Right kidney (tissue), 9 donors: ENCODE measurements at places on chromosomes 16 and 17.

DNA sequence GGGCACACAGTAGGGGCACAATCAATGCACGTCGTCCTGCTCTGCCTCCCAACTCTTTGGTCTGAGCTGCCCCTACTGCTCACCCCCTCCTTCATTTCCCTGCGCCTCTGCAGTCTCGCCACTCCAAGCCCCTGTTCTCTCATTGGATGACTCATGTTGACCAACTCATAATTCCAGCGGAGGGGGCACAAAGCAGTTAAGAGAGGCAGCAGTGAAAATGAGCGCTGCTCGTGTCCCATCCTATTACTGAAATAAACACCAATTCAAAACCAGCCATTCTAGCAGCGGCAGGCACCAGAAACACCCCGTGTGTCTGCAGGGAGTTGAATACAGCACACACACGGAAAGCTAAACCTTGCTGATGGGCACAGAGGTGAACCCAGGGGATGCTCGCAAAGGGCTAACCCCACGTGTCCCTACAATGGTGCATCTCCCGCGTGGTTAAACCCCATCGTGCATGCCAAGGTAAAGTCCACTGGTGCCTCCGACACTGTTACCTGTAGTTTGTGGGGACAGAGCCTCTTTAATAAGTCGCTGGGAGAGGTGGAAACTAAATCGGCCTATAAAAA, 310.4 kb downstream of the XYLT1 start:
- no peak for DNase-seq

GRCh38 chr17:15384142-15384787, 42.9 kb upstream of the TEKT3 start:
- DNase-seq = no peak

DNA sequence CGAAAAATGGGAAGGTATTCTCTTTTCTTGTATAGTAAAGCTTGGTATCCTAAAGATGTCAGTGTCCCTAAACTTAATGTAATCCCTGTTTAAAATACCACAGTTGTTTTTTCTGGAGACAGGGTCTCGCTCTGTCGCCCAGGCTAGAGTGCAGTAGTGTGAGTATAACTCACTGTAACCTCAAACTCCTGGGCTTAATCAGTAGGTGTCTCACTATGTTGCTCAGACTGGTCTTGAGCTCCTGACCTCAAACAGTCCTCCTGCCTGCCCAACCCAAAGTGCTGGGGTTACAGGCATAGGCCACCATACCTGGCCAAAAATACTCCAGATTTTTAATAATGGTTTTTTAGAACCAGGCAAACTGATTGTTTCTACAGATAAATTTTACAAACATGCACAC, 8.2 kb downstream of the DCAF7 start:
- DNase-seq = no peak

DNA sequence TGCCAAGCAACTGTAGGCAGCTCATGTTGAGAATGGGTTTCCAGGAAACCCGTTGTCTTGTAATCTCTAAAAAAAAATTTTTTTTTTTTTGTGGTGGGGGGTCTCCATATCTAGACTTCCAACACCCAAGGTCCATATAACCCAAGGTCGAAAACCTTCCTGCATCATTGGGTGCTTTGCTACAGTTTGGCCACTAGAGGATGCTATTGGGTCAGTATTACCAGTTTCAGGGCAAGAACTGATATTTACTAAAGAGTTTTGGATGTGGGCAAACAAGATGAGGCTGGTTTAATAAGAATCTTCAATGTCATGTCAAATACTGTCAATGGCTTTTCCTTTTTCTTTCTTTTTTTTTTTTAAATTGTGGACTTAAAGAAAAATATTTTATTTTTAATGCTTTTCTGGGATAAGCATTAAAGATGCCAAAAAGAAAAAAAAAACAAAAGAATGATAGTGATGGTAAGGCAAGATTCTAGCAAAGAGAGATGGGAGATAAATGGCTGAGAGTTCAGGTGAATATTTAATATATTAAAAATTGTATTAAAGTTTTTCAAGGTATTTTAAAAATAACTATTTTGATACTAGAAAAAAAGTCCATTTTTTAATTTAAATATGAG, 62.2 kb downstream of the DHRS7C start:
- peak; percentile 40 for DNase-seq

- peak; percentile 75 for DNase-seq
These were observed 11.0 kb upstream of the DPEP1 start for GRCh38 chr16:89602273-89602951.

- no peak for DNase-seq
These were observed 150.4 kb upstream of the CIBAR2 start for GRCh38 chr16:85262558-85263238.

GRCh38 chr17:45997624-45998023, 1.4 kb upstream of the STH start:
- DNase-seq = no peak

DNA sequence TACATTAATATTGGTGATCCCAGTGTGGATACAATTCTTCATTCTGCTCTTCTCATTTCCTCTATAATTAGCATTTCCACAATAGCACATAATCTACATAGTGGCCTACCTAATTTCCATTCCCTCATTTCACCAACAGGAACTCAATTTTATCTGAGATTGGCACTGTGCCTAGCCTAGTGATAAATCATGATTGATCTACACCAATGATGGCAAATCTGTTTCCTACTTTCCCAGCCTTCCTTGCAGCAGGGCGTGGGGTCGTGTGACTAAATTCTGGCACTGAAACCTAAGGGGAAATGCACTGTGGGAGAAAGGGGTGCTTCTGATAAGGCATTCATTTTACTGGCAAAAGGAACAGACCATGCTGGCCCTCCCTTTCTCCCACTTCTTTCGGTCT, 66.6 kb upstream of the TOM1L1 start:
- no peak for DNase-seq

GRCh38 chr17:5902181-5903140, 167.7 kb upstream of the WSCD1 start:
- no peak for DNase-seq

GRCh38 chr16:88570691-88571092, 489 bp downstream of the ZC3H18 start:
- no peak for DNase-seq

DNA sequence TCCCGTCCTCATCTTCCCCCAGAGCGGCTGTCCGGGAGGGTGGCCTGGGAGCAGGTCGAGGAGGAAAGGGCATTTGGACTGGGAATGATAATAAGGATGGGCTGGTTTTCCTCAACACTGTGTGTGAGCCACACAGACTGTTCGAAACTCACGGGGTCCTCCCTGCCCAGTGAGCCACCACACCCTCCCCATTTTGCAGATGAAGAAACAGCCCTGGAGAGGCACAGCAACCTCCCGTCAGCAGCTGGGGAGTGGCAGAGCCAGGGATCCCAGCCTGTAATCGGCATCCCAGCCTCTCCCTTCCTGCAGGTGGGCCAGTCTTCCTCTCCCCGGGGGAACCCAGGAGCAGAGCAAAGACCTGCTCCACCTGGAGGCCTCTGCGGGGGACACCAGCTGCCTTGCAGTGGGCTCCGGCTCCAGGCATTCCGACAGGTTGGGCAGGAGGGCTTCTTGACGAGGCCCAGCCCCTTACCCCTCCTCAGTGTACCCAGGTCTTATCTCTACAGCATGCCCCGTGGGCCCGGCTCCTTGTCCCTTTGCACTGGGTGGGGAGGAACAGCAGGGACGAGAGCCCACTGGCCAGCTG, 23.8 kb downstream of the ENGASE start:
- DNase-seq = no peak

GRCh38 chr17:73933164-73933766, 270.2 kb upstream of the RPL38 start:
- DNase-seq = no peak

DNA sequence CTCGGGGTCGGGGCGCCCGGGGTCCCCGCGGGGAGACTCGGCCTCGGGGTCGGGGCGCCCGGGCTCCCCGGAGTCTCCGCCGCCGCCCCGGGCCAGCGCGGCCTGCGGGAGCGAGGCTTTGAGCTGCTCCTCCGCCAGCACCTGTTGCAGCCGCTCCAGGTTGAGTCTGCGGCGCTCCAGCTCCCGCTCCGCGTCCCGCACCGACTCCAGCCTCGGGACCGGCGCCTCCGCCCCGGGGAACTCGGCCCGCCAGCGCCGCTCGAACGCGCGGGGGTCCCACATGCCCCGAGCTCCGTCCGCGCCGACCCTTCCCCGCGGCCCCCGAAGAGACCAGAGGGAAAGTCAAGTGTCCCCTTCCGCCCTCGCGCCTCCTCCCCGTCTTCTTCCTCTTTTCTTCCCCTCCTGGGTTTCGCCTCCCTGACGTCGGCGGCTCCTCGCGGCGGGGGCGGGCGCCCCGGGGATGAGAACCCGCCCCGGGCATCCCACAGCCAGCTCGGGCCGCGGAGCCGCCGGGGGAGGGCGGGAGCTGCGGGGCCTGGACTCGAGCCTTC, 40.8 kb upstream of the BHLHA9 start:
- DNase-seq = peak; percentile 79

DNA sequence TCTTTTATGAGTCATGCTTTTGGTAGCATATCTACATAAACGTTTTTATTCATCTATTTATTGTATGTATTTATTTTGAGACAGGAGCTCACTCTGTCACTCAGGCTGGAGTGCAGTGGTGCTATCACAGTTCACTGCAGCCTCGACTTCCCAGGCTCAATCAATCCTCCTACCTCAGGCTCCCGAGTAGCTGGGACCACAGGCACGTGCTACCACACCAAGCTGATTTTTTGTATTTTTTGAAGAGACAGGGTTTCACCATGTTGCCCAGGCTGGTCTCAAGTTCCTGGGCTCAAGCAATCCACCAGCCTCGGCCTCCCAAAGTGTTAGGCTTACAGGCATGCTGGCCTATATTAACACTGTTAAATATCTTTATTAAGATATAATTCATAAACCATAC, 20.4 kb upstream of the IL4R start:
- no peak for DNase-seq

GRCh38 chr17:60164697-60165096, 14.9 kb downstream of the CA4 start:
- no peak for DNase-seq

GRCh38 chr17:79659376-79659775, 48.5 kb upstream of the RBFOX3 start:
- no peak for DNase-seq

- DNase-seq = no peak
These were observed 6.7 kb downstream of the ABCA3 start for GRCh38 chr16:2333772-2334379.

GRCh38 chr16:27657811-27658210, 107.9 kb downstream of the KATNIP start:
- no peak for DNase-seq

- DNase-seq = no peak
These were observed 362.6 kb downstream of the TOX3 start for GRCh38 chr16:52184336-52184735.

DNA sequence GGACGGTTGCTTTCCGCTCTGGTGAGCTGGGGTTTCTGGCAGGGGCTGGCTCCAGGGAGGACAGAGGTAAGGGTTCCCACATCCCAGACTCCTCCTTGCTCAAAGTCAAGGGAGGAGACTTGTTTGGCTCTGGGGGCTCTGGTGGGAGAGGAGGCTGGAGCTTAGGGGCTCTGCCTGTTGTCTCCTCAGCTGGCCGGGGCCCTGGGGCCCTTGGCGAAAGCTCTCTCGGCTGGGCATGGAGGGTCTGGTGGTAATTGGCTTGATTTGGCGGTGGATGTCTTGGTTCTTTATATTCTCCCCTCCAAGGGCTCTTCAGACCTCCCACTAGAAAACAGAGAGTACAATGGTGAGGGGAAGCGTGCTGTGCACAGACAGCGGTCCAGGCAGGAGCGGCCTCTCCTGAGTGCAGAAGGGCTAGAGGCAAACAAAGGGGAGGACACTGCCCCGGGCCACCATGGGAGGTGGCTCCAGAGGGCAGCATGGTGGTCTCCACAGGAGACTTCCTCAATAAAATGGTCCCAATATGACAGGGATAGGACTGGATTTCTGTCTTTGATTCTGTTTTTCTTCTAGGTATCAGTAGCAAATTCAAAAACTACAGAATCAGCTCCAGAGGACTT, 5.7 kb upstream of the SPATA32 start:
- no peak for DNase-seq

DNA sequence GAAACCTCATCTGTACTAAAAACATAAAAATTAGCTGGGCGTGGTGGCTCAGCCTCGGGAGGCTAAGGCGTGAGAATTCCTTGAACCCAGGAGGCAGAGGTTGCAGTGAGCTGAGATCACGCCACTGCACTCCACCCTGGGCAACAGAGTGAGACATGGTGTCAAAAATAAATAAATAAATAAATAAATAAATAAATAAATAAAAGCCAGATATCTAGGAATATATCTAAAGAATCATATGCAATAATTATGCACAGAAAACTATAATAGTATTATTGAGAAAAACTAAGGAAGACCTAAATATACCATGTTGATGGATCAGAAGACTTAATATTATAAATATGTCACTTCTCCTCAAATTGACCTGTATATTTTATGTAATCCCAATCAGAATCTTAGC, 37.0 kb downstream of the TMC7 start:
- no peak for DNase-seq

DNA sequence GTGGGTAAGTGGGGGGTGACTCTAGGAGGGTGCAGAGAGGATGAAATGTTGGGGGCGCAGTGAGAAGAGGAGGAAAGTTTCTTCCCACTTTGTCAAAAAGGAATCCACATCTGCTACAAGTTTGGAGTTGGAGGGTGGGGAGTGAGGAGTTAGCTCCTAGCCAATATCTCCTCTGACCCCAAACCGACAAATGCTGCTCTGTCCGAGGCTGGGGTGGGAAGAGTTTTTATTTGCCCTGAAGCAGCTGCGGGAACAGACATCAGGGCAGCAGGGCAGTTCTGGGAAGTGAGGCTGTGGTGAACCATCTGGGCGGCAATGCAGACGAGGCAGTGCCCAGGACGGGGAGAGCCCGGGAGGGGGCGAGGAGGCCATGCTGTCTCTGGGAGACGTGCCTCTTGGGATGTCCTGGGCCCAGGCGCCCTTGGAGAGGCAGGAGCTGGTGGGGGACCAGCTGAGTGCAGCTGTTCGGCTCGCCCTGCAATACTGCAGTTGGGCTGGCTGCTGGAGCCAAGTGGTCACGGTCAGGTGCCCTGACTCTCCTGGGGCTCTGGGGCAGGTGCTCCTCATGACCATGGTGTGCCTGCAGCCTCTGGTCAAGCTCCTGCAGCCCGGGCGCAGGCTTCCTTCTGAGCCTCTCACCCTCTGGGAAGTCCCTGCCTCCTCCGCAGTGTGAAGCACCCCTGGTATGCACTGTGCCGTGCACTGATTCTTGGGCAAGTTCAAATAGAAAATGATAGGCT, 6.4 kb upstream of the SOCS3 start:
- DNase-seq = no peak

GRCh38 chr17:33262266-33263123, 30.6 kb downstream of the ASIC2 start:
- no peak for DNase-seq
